Activated naive CD4-positive, alpha-beta T cell treated with anti-CD3 and anti-CD28 coated beads for 36 hours (primary cell): ENCODE measurements at places on chromosomes 11 and 22. TPM values are rescaled to one million over a fixed set of nuclear protein-coding genes. Genes with fewer than 3 reads are reported as not detected.
A peak's percentile ranks its signal among the peaks of the same experiment; 100 is the strongest.

Gene SUSD2
- total RNA-seq = 0.22 TPM

DNA sequence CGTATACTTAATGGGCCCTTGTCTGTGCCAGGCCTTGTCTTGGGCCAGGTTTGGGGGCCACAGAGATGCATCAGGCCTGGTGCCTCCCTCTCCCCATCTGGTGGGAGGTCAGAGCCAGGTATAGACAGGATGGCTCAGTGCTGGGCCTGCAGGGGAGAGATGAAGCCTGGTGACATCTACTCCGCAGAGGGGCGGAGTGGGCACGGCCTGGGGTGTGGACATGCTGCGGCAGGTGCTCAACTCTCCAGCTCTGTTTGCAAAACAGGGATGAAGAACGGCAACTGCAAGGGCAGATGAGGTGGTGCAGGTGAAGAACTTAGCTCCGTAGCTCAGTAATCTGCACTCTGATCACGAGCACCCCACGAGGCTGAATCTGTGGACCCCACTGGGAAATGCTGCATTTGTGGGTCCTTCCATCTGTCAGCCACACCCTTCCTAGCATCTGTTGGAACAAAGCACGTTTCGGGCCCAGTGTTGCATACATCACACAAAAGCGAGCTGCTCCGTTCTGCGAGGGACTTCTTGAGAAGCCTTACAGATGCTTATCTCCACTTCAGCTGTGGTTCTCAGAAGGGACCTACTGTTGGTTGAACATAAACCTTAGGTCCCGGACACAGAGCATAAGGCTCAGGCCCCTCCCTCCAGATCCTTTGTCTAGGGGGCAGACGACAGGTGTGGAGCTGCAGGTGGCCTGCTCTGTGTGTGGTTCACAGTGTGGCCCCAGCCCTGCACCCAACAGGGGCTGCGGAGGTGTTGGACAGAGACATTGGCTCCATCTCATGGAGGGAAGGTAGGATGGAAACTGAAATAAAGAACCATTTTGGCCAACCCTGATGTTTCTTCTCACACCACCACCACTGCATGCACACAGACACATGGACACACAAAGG, 78.3 kb downstream of the LRRC32 start:
- no peak for DNase-seq
- H3K36me3 ChIP-seq = no peaks in the 10 kb centered on the region
- H3K27ac ChIP-seq = no peak overlapping the region
- peaks cover 5% of the 10 kb centered on the region for H3K27me3 ChIP-seq
- H3K4me3 ChIP-seq = no peak overlapping the region
- H3K4me1 ChIP-seq = peaks cover 10% of the 10 kb centered on the region

GRCh38 chr11:132047167-132047566, 676.8 kb downstream of the NTM start:
- no peaks in the 10 kb centered on the region for H3K4me1 ChIP-seq
- DNase-seq = no peak
- no peak overlapping the region for H3K4me3 ChIP-seq
- H3K27me3 ChIP-seq = peaks cover 3% of the 10 kb centered on the region
- H3K27ac ChIP-seq = no peak overlapping the region

Gene OR51I1
- not detected for total RNA-seq

DNA sequence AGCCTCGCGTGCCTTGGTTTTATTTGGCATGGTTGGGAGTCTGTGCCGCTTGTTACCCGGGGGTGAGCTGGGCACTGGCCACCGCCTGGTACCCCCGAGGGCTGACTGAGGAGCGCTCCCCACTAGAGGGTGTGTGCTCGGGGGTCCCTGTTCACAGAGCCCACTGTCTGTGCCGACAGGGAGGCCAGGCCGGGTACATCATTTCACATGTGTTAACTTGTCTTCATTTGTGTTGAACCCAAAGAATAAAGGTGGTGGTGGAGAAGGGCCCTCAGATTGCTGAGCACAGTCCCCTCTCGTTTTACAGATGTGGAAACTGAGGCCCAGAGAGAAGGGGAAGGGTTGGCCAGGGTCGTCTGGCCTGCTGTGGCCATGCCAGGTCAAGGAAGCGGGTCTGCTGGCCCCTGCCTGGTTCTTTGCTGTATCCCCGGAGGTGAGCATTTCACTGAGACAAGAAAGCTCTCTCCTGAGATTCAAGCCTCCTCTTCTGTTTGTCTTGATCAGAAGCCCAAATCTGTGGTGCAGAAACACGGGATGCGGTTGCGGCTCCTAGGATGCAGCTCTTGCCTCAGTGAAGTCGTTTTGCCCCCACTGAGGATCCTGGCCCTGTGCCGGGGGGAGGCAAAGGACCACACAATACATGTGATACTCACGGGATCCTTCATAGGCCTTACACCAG, 60.8 kb downstream of the FBLN1 start:
- no peaks in the 10 kb centered on the region for H3K4me1 ChIP-seq
- peaks cover 6% of the 10 kb centered on the region for H3K27me3 ChIP-seq
- H3K27ac ChIP-seq = no peak overlapping the region
- no peak for DNase-seq
- H3K4me3 ChIP-seq = no peak overlapping the region
- no peaks in the 10 kb centered on the region for H3K36me3 ChIP-seq

DNA sequence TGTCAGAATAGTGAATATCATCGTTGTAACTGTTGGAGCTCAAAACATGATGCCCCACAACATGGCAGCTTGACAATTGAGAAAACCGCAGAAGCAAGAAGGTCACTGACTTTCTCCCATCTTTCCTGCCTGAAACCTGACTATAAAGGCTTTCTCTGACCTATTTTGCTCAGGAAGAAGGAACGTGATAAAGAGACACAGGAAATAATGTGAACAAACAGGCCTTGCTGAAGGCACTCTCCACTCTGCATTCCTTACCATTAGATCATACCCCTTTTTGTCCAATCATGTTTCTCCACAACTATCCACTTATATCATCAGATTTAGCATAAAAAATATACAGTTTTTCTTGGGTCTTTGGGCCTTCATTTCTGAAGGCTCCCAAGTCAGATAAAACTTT, 916.8 kb downstream of the METTL15 start:
- H3K27me3 ChIP-seq = no peaks in the 10 kb centered on the region
- no peaks in the 10 kb centered on the region for H3K4me1 ChIP-seq
- no peak overlapping the region for H3K4me3 ChIP-seq
- no peaks in the 10 kb centered on the region for H3K36me3 ChIP-seq

GRCh38 chr22:38614332-38615063, 41.7 kb downstream of the FAM227A start:
- no peaks in the 10 kb centered on the region for H3K4me1 ChIP-seq
- H3K36me3 ChIP-seq = peaks cover 1% of the 10 kb centered on the region
- no peak for DNase-seq
- H3K27me3 ChIP-seq = peaks cover 3% of the 10 kb centered on the region

Gene ZP1
- total RNA-seq = not detected

DNA sequence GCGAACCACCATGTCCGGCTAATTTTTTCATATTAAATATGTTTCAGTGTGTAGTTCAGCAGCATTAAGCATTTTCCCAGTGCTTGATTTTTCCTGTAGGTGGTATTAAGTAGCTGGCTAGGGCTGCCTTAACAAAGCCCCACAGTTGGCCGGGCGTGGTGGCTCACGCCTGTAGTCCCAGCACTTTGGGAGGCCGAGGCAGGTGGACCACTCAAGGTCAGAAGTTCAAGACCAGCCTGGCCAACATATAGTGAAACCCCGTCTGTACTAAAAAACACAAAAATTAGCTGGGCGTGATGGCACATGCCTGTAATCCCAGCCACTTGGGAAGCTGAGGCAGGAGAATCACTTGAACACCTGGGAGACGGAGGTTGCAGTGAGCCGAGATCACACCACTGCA, 33.5 kb upstream of the TOLLIP start:
- no peaks in the 10 kb centered on the region for H3K4me1 ChIP-seq
- no peak for DNase-seq
- H3K27me3 ChIP-seq = no peaks in the 10 kb centered on the region
- no peak overlapping the region for H3K4me3 ChIP-seq
- H3K27ac ChIP-seq = no peak overlapping the region
- no peaks in the 10 kb centered on the region for H3K36me3 ChIP-seq

- no peaks in the 10 kb centered on the region for H3K27me3 ChIP-seq
- H3K27ac ChIP-seq = no peak overlapping the region
- H3K4me1 ChIP-seq = no peaks in the 10 kb centered on the region
- H3K36me3 ChIP-seq = peaks cover 29% of the 10 kb centered on the region
- DNase-seq = no peak
- no peak overlapping the region for H3K4me3 ChIP-seq
Measured at GRCh38 chr22:46914916-46915894, 152.8 kb downstream of the TBC1D22A start.

- no peaks in the 10 kb centered on the region for H3K36me3 ChIP-seq
- no peaks in the 10 kb centered on the region for H3K4me1 ChIP-seq
- no peak overlapping the region for H3K4me3 ChIP-seq
- no peak for DNase-seq
Measured at GRCh38 chr11:82775218-82775617, 41.6 kb upstream of the FAM181B start.

GRCh38 chr11:33435216-33435615, 178.0 kb downstream of the HIPK3 start:
- H3K36me3 ChIP-seq = no peaks in the 10 kb centered on the region
- H3K27me3 ChIP-seq = peaks cover 13% of the 10 kb centered on the region
- no peak overlapping the region for H3K4me3 ChIP-seq
- H3K27ac ChIP-seq = no peak overlapping the region

DNA sequence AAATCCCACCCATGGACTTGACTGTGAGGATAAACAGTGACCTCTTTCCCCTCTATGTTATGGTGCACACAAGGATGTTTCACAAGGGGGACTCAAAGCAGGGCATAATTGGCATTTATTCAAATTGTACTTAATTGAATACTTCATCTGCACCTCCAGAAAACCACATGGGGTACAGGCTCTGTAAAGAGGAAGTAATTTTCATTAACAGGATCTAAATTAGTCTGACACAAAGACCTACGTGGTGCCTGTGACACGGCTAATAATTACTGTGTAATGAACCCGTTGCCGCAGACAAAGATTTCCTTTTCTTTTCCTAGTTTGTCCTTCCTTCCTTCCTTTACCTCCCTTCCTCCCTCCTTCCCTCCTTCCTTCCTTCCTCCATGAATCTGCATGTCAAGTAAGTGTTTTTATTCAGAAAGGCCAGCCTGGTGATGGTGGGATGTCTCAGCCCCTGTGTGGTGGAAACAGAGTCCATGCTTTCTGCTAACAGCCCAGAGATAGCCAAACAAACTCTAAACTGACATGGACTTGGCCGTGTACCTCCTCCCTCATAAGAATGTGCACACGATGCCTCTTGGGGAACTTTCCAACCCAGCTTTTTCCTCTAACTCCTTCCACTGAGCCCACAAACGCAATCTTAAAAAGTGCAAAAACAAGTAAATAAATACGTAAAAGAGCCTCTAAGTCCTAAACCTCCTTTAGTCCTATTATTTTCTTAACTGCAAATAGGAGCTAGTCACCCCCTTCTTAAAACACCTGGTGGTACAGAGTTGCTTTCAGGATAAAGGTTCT, 118.8 kb downstream of the INSC start:
- H3K27me3 ChIP-seq = peaks cover 2% of the 10 kb centered on the region
- no peak for DNase-seq
- no peak overlapping the region for H3K27ac ChIP-seq

Gene POU2AF1
- total RNA-seq = 0.48 TPM

DNA sequence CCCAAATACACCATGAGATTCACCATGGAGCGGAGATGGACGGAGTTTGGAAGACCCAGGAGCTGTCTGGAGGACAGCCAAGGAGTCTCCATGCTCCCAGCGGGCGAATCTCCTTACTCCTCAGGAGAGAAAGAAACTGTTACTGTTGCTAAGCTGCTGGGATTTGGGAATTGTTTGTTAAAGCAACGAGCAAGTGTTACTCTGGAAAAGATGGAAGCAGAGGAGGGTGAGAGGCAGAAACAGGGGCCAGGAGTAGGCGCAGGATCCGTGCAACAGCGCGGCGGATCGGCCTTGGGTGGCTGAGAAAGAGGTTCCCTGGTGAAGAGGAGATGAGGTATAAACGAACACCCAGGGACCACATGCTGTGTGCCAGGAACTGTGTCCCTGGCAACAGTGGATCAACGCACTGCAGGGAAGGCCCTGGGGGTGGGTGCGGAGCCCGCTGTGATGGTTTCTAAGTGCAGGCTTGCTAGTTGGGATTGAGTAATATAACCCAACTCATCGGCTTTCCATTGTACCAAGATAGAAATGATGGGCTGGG, 1436.4 kb downstream of the BRD1 start:
- H3K4me3 ChIP-seq = no peak overlapping the region
- no peak overlapping the region for H3K27ac ChIP-seq
- H3K4me1 ChIP-seq = no peaks in the 10 kb centered on the region
- DNase-seq = no peak
- no peaks in the 10 kb centered on the region for H3K27me3 ChIP-seq

DNA sequence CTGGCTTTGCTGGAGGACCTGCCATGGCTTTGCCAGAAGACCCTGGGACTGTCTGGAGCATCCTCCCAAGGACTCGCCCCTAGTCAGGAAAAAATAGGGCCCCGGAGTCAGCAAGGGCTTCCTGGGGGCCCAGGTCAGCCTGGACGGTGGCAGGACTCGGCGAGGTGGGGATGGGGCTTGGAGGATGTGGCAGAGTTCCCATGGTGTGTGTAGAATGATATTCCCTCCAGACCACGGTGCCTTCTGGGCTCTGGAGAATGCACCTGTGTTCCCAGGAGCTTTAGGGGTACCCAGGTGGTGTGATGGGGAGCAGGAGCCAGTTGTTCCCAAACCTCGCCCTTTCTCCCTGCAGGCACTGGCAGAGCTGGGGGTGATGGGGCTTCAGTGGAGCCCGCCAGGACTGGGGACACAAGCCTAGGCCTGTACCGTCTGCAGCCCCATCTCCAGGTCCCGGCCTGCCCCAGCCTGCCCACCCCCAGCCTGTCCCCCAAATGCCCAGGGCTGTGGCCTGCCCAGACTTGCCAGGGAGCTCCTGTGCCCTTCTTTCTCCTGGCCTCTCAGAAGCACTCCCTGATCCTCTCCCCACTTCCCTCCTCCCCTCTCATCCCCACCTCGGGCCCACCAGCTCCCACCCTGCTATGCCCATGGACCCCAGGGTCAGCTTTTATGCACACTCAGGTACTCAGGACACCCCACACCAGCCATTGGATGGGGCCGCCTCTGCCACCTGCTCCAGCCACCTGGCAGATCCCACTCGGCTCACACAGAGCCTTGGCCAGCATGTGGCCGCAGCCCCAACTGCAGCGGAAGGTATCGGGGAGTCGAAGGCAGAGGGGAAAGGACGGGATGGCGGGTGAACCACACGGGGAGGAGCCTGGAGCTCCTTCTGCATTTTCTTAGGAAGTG, 82.1 kb downstream of the CDKN1C start:
- no peaks in the 10 kb centered on the region for H3K4me1 ChIP-seq
- peak; percentile 3 for DNase-seq
- no peaks in the 10 kb centered on the region for H3K27me3 ChIP-seq
- H3K27ac ChIP-seq = no peak overlapping the region
- H3K4me3 ChIP-seq = no peak overlapping the region
